ENCODE measurements at places on chromosomes 13 and 19.
A peak's percentile ranks its signal among the peaks of the same experiment; 100 is the strongest.

- peak; percentile 80 for DNase-seq
Measured at GRCh38 chr13:98083507-98083906, 59.4 kb upstream of the FARP1 start.

DNA sequence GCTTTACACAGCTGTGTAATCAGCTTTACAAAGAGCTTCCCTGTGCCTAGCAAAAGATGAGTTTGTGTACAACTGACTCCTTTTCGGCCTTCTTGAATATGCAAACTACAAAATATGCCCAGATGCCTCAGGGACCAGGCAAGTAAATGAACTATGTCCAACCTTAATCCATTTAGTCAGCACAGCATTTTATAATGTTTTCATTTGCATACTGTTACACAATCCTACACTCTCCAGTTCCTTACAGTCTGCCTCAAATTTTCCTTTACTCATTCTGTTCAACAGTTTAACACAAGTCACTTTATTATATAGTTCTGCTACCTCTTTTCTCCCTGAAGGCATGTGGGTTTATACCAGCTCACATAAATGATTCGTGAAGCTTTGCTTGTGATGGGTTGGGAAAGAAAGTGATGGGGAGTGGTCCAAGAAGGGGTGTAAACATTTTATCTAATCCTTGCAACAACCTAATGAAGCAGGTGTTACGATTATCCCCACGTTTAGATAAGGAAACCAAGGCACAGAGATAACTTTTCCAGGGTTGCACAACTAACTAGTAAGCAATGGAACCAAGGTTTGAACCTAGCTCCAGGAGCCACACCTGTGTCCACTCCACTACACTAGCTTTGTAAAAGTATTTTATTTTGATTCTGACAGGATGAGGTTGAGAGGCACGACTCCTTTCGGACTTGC is 3.3 kb upstream of the USP12 start:
- DNase-seq: peak; percentile 86

GRCh38 chr19:33443638-33444561 is 70.4 kb downstream of the CEBPG start:
- DNase-seq: no peak

DNA sequence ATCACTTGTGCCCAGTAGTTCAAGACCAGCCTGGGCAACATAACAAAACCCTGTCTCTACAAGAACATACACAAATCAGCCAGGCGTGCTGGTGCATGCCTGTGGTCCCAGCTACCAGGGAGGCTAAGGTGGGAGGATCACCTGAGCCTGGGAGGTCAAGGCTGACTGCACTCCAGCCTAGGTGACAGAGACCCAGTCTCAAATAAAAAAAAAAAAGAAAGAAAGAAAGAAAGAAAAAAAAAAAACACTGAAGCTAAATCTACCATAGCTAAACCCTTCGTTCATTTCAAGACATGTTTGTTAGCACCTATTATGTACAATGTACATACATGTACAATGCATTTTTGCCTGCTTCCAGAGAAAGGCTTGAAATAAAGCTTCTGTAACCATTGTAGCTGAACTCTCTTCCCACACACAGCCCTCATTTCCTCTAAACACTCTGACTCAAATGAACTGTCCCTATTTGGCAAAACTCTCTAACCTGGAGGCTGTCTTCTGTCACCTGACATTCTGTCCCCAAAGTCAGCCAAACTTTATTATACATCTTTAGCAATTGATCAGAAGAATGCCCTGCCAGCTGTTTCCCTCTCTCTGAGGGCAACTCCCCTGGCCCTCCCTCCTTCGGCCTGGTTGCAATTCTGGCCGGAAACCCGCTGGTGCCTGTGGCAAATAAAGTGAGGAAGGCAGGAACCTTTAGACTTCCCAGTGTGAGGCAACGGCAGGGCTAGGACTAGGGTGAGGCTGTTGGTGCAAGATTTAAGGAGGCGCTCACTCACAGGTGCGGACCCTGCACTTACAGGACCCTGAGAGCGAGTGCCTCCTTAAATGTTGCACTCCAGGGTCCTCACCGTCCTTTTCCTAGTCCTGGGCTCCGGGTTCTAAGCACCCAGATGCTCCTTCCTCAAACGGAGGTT is 1.8 kb downstream of the ETHE1 start:
- DNase-seq: peak; percentile 83

GRCh38 chr19:4295972-4296771 is 6.0 kb downstream of the TMIGD2 start:
- no peak for DNase-seq

- DNase-seq: no peak
Measured at GRCh38 chr19:31254180-31254551, 95.1 kb downstream of the TSHZ3 start.

GRCh38 chr19:4504891-4505569 is 13.3 kb downstream of the PLIN4 start:
- no peak for DNase-seq

- DNase-seq: peak; percentile 72
Measured at GRCh38 chr19:29708554-29709439, 6.3 kb downstream of the C19orf12 start.

DNA sequence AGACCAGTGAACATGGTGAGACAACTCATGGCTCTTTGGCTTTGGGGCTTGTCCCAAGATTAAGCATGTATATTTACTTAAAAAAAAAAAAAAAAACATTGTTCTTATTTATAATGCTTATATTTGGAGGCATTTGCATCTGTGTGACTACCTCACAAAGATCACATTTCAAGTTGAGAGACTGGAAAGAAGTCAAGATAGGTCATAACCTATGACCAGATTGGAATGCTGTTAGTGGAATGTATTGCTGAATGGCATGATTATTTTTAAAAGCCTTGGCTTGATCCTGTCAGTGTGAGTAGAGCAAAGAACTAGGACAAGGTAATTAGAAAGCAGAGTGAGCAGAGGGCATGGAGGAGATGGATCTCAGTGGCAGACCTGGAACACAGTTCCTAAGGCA is 214.6 kb downstream of the OXGR1 start:
- DNase-seq: no peak

DNA sequence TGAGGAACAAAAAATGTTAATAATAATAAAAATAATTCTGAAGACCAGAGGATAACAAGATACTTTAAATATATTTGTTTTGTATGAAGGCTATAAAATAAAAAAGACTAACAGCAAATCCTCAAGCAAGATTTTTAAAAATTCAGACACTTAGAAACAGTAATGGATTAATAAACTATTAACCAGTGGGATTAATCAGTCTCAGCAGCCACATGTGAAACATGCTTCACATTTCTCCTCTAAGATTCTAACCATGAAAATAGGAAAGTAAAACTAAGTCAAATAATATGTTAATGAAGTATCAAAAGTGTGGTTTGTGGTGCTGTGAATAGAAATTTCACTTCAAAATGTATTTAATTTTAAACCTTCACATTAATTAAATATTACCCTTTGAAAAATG is 57.4 kb downstream of the KCNRG start:
- peak; percentile 59 for DNase-seq
